CD4-positive, alpha-beta T cell treated with Interleukin-4 for 4 hours (primary cell): ENCODE measurements at places on chromosomes 16 and 17.

- DNase-seq, result no peak
These were observed 39.9 kb downstream of the XPO6 start for GRCh38 chr16:28171816-28172215.

- no peak for DNase-seq
These were observed 38.6 kb downstream of the LITAFD start for GRCh38 chr16:8920645-8921346.

DNA sequence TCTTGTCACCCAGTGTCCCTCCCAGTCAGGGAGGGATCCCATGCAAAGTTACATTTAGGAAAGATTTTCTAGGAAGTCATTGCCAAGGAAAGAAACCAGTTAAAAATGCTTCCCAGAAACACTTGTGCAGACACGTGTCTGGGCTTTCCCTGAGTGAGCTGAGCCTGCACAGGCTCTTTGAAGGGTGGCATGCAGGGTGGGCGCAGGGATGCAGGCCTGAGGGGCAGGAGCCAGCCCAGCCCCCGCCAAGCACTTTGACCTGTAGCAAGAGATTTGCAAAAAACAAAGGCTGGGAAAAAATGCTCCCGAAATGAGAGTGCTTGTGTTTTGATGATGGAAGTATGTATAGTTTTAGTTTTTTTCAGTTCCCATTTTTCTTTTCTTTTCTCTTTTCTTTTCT, 52.4 kb downstream of the B9D1 start:
- no peak for DNase-seq

DNA sequence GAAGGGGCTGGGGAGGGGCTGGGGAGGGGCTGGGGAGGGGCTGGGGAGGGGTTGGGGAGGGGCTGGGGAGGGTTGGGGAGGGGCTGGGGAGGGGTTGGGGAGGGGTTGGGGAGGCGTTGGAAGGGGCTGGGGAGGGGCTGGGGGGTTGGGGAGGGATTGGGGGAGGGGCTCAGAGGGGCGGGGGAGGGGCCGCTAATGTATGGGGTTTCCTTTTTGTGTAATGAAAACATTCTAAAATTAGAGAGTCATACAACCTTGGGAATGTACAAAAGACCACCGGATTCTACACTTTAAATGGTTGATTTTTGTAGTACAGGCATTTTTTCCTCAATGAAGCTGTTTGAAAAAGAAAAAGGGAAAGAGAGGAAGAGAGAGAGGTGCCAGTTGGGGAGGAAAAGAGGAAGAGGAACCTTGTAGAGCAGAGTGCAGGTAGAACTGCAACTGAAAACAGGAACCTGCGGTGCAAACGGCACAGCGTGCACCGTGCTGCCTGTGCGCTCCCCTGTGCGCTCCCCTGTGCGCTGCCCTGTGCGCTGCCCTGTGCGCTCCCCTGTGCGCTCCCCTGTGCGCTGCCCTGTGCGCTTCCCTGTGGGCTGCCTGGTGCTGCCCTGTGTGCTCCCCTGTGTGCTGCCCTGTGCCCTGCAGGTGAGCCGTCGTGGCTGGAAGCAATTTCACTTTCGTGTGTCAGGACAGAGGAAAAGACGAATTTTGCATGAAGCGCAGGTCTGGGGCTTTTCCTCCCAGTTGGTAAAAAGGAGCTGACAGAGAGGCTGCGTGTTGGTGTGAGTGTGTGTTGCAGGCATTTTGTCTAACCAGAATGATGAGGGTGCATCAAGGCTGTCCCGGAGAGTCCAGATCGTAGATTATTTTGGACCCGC, 40.8 kb downstream of the METRNL start:
- DNase-seq, result peak; percentile 15

DNA sequence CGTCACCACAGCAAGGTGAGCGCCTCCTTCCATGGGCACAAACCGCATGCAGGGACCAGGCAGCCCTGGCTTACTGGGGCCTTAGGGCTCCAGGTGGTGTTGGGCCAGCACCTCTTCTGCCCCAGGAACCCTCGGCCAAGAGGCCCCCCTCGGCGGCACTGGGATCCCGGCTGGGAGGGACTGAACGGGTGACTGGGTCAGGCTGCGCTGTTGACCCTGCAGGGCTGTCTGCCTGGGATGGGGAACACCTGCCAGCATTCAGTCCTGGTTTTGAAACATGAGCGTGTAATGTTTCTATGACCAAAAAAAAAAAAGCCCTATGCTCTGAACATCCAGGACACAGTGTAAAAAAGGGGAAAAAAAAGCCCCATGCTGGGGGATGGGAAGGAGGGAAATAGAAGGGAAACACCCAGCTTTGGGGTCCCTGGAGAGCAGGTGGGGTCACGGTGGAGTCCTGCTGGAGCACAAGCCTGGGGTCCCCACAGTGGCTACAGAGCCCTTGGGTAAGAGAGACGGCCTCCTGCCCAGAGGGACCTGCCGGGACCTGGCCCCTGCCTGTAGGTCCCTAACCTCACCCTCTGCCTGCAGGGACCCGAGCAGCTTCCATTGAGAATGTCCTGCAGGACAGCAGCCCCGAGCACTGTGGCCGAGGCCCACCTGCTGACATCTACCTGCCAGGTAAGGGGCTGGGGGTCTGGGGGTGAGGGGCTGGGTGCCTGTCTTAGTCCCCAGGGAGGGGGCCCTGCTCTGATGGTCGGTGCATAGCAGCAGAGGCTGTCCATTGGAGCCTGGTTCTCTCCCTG, 9.9 kb upstream of the NUDT16L1 start:
- no peak for DNase-seq

DNA sequence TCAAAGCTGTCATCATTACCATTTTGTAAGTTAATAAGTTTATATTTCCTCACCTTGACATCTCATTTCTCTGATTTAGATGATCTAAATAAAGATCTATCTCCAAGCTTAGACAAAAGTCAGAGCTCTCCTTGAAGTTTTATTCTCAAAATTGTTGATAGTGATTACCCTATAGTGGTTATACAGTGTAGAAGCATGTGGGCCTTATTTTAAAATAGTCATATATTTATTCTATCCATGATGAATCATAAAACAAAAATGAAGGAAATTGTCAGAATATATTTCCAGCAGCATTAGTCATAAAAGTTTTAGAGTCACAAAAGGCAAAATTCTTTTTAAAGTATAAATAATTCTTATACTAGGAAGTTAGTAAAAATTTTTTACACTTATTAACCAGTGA, 49.0 kb downstream of the RHOT1 start:
- no peak for DNase-seq

DNA sequence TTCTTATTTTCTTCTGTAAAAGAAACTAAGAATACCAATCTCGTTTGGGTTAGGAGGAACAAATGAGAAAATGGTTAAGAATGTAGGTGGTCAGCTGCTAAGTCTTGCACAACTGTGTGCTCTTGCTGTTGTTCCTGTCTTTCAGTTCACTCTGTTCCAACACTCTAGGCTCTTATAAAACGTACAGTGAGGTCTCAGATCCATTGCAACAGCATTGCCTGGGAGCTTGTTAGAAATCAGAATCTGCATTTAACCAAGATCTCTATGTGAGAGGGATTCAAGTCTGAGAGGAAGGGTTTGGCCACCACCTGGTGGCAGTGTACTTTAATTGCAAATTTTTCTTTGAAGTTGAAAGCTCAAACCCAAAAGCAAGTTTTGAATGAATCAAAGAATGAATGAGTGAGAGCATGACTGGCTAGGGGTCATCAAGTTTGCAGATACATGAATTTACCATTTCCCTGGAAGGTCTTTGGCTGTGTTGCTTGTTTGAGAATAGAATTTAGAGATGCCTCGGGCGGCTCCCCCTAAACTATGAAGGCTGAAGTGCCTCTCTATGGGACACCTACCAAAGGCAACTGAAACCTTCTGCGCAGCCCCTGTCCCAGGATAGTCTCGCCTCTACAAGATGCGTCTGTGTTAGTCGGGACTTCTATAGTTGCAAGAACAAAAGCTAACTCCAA, 2.5 kb downstream of the ALOX15B start:
- DNase-seq, result peak; percentile 40

DNA sequence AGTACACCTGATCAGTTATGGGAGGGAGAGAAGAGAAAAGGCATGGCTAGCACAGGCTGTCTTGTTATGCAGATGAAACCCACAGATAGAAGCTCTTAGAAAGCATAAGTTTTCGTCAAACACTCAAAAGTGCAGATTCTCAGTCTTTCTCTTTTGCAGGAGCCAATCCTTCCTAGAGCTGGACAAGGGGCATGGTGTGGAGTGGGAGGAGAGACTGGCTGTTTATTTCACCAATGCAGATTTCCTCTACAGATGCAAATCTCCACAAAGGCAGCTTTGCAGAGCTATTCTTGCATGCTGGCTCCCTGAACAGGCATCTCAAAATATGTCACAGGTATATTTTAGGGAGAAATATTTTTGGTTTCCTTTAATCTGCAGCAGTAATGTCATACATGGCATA, 1400.7 kb downstream of the CDH8 start:
- no peak for DNase-seq

GRCh38 chr16:11611871-11612664, 25.3 kb upstream of the LITAF start:
- DNase-seq, result no peak

DNA sequence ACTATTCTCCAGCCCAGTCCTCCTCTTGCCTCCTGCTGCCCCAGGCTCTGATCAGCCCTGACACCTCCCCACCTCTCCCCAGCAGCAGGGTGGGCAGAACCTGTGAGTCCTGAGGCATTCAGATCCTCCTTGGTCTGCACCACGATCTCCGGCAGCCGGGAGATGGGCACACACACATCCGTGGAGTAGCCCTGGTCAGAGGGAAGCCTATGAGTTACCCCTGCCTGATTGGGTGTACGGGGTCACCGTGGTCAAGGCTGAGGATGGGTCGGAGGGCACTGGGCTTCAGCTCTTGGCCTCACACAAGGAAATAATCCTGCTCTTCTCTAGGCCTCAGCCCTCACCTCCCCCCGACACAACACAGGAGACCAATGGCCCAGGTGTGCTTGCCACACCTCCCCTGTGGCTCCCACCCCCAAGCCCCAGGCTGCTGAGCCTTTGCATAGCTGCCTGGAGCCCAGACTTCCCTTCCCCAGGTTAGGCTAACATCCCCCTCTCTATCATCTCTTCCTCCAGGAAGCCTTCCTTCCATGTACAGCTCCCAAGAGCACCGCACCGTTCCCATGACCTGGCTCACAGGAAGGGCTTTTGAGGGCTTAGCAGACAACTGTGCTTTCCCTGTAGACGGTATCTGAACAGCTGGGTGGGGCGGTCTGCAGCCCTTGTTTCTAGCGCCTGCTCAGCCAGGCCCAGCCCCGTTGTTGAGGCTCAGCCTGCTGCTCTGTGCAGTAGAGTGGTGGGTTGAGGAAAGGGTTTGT, 3.7 kb downstream of the LDHD start:
- no peak for DNase-seq

GRCh38 chr16:52114379-52114778, 432.6 kb downstream of the TOX3 start:
- no peak for DNase-seq

- no peak for DNase-seq
These were observed 3.6 kb downstream of the SNTB2 start for GRCh38 chr16:69190598-69190997.

DNA sequence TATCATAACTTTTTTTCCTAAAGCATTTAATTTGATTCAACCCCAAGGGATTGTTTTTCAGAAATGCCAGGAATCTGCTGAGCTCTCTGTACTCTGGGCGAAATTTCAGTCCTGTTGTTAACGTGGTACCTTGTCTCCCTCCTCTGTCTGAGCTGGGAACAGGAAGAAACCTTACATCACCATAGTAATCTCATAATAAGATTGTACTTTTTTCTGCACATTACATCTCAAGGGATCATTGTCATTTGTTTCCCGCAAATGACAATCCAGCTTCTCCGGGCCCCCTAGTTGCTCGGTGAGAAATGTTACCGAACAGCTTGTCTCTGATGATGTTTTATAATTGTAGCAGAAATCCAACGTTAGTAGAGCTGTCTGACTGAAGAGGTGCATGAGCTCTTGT, 152.7 kb upstream of the ERCC4 start:
- DNase-seq, result no peak

- DNase-seq, result no peak
These were observed 2.5 kb upstream of the GJD3 start for GRCh38 chr17:40366861-40367518.

DNA sequence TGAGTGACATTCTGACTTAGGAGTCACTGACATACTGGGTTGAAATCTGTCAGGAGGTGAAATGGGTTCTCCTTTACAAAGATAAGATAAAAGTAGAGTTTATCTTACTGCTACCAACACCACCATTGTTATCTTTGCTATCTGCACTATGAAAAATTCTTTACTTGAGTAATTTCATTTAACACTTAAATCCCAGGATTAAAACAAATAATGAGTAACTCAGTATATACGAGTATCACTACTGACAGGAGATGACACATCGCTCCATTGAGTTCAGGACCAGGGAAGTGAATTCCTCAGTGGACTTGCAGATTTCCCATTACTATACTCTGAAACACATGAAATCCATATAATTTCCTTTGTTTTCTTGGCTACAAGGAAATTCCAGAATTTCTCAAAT, 242.1 kb upstream of the NLRP1 start:
- no peak for DNase-seq

- no peak for DNase-seq
These were observed 6.6 kb upstream of the STAT3 start for GRCh38 chr17:42394838-42395237.

GRCh38 chr16:12203780-12204351, 227.3 kb downstream of the SNX29 start:
- DNase-seq, result no peak

DNA sequence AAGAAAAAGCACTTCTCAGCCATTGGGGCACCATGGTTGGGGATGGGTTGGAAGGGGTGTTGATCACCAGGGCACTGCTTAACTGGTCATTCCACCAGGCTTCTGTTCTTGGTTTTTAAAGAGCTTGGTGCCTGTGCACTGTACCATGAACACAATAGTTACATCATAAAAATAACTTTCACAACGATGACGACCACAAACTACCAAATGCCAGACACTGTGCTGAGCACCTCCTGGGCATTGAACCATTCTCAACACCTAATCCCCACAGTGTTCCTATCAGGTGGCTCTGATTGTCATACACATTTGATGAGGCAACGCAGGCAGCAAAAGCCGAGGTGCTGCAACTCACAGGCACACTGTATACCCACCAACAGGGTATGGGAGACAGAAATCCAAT, 208.0 kb downstream of the FOXL1 start:
- DNase-seq, result no peak

- no peak for DNase-seq
These were observed 406.2 kb upstream of the PSMD7 start for GRCh38 chr16:73890186-73891128.

GRCh38 chr17:76650504-76650903, 6.9 kb upstream of the ST6GALNAC1 start:
- no peak for DNase-seq

DNA sequence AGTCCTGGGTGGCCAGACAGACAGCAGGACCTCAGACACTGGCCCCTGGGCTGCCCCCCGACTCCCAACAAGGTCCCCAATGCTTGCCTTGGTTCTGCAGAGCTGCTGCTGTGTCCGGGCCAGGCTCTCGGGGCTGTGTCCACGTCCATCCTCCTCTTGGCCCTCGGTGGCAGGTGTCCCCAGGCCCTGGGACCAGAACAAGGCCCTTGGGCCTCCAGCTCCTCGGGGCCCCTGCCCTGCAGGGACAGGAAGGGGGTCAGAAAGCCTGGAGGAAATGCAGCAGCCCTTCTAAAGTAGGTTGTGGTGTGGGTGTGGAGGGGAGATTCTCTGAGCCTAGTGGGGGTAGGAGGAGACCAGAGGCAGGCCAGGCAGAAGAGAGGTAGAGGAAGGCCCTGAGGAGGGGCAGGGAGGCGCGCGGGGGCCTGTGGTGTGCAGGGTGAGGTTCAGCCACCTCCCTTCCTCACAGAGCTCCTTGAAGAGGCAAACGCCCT, 2.5 kb upstream of the AXIN1 start:
- peak; percentile 59 for DNase-seq

- DNase-seq, result no peak
These were observed 6.0 kb downstream of the PDZD9 start for GRCh38 chr16:21994856-21995465.
